Umbilical cord (tissue), 2 donors: ENCODE measurements at places on chromosomes 3 and 15.

GRCh38 chr15:100879061-100879463 is 569 bp upstream of the ALDH1A3 start:
- DNase-seq: no peak

DNA sequence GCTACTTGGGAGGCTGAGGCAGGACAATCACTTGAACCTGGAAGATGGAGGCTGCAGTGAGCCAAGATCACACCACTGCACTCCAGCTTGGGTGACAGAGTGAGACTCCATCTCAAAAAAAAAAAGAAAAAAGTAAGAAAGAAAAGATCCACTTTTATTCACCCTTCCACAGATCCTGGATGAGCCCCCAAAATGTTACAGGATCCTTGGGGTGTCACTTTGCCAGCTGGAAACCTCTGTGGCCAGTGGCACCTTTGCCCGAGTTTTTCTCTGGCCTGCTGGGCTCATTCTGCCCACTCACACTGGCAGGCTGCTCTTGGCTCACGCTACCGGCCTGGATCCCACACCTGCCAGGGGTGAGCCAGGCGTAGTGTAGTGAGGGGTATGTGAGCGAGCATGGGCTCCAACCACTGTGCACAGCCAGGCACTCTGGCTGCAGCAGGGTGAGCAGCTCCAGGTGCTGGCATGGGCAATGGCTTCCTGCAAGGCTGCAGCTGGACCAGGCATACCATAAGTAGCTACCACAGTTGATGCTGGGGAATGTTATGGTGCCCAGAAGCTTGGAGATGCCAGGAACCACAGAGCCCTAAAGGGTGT is 57.8 kb upstream of the C15orf39 start:
- no peak for DNase-seq

DNA sequence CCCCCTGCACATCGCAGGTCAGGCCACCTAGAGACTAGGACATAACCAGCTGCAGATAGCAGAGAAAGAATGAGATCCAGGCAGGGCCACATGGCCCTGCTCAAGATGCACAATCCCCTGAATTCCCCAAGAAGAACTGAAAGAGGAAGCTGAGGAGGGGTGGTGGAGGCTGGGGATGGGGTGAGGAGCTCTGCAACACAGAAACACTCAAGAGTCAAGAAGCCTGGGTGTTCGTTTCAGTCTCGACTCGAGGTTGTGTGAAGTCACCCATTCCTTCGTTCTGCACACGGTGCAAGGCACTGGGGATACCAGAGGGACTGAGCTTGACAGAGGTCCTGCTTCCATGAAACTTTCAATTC is 62.0 kb downstream of the TLE3 start:
- DNase-seq: no peak

- DNase-seq: no peak
Measured at GRCh38 chr3:144437989-144438388, 466.4 kb downstream of the DIPK2A start.

DNA sequence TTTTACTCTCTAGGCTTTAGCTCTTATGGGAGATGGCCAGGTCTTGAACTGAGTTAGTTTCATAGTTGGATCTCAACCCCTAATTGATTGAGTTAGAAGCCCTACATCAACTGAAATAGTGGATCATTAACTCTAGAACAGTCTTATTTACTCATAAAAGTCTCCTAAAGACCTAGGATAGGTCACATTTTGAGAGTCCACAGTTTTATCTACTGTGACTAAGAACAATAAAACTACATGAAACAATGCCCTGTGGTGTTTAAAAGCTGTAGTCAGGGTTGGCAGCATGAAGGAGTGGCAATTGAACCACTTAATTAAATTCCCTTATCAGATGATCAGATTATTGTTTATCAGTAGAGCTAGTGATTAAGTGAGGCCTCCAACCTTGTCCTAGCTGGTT is 22.2 kb upstream of the IDH2 start:
- no peak for DNase-seq

- DNase-seq: no peak
Measured at GRCh38 chr15:39578851-39579486, 1.9 kb upstream of the THBS1 start.

DNA sequence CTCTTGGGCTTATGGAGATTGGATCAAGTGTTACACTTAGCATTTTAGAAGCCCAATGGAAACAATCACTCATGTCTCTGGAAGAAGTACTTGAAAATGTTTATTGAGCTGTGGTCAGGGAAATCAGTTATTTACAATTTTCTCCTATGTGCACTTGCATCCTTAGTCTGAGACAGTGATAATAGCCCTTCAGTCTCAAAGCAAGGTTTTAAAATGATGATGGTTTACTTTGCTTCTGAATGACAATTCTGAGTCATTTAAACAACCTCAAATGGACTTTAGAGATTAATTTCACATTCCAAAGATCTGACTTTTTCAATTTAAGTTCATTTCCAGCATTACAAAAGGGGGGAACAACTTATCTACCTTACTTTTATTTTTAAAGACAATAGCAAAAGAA is 20.1 kb downstream of the TIPARP start:
- no peak for DNase-seq

DNA sequence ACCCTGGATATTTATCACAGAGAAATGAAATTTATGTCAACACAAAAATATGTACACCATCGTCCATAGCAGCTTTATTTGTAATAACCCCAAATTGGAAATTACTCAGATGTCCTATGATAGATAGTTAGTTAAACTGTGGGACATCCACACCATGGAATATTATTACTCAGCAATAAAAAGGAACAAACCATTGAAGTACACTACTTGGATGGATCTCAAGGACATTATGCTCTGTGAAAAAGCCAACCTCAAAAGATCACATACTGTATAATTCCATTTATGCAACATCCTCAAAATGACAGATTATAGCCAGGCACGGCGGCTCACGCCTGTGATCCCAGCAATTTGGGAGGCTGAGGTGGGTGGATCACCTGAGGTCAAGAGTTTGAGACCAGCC is 113.3 kb downstream of the PGPEP1L start:
- no peak for DNase-seq

DNA sequence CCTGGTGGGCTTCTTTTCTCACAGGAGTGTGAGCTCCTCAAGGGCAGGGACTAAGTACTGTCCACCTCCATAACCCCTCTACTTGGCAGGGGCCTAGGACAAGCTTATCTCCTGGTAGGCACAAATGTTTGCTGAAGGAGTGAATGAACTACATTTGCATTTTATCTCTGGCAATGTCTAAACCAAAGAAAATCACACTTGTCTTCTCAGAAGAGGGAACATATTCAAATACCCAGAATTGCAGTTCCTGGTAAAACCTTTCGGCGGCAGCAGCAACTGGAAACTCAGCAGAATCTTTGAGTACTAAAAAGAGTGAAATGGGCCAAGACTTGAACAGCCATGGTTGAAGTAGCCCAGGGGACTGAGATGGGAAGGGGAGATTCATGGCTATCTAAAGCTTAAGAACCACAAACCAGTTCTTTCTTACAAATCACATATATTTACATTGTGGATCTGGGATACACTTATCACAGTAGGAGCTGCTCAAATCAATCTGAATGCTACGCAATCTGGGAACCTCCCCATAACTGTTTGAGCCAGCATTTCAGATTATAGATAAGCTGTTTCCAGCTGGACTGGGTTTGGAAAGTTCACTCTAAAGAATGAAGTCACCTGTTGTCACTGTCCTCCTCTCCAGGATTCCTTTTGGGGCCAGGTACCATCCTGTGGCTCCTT is 18.7 kb upstream of the PTPN9 start:
- DNase-seq: no peak

GRCh38 chr3:40456279-40456939 is 730 bp upstream of the RPL14 start:
- no peak for DNase-seq

DNA sequence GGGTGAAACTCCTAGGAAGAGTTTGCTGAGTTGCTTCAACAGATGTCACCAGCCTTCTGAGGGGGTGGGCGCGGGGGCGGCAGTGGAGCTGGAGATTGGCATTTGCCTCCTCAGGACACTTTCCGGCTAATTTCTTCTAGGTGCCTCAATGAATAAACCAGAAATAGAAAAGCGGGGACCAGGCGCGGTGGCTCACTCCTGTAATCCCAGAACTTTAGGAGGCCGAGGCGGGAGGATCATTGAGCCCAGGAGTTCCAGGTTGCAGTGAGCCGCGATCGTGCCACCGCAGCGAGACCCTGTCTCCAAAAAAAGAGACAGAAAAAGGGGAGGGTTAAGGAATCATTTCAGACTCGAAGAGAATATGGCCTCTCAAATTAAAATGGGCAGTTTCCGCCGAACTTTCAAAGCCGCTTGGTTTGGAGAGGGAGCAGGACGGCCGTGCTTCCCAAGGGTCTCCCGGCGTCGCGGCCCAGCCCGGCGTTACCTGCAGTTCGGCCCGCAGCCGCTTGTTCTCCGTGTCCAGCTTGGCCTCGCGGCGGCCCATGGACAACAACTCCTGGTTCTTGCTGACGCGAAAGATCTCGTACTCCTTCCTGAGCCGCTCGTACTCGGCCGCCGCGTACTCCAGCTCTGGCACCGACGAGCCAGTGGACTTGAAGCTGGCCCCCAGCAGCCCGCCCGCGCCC is 587 bp downstream of the NPHP3 start:
- DNase-seq: no peak

- DNase-seq: no peak
Measured at GRCh38 chr3:70885636-70886035, 573.2 kb upstream of the MDFIC2 start.

DNA sequence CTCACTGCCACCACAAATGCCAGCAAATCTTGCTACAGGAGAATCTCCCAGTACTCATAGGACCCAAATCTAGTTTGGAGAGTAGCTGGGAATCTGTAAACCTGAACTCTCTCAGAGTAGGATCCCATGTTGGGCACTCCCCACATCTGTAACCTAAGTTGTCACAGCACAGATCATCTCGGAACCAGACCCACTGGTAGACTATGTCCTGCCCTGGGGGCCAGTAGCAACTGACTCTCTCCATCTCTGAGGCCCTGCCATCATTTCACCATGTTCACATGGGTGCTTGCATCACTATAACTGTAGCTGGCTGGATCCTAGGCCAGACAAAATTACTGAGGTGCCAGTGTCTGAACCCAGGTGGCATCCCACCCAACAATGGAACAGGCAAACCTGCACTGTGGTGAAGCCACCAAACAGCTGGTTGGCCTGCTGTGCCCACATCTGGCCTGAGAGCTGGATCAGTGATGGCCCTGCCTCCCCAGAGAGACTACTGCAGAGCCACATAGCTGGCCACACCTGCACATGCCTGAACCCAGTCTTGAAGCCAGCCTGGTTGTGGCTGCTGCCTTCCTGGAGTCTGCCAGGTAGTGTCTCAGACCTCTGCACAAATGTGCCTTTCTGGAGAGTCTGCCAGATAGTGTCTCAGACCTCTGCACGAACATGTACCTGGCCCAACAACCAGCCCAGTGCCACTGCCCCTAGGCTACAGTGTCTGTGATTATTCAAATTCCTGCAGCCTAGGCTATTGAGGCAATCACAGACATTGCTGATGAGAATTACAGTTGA is 82.0 kb downstream of the ISL2 start:
- no peak for DNase-seq

DNA sequence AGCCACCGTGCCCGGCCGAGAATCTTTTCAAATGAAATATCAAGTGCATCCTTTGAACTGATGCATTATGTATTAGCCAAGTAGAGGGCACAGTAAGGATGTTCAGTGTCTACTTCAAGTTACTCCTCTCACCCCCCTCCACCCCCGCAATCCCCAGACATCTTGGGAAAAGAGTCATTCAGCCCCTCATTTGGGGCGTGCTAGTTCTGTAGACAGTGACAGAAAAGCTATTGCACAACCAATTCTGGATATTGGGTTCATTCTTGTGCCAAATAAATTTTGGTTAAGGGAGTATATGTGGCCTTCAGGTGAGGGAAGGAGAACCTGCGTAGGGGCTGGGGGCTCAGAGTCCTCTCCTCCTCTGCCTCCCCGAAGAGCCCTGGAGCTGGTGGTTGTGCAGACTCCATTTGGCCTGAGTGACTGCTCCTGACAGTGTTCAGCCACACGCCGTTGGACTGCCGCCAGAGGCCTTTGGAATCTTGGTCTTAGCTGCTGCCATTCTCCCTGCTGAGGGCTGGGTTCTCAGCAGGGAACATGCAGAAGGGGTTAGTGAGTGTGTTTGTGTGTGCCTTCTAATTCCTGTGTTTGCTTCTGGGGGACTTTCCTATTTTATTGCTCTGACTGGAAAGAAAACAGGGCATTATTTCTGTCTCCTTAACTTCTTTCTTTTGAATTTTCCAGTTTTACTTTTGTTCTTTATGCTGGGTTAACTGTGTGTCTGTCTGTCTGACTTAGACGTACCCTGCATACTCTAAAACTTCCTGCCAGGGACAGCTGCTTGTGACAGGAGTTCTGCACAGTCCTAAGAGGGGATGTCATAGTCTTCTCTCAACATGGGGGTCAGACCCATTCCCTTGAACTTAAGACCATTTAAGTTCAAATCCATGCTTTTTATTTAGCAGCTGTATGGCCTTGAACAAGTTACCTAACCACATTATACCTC is 21.0 kb downstream of the RARB start:
- peak; percentile 92 for DNase-seq

- DNase-seq: no peak
Measured at GRCh38 chr15:65056868-65057548, 10.8 kb downstream of the RASL12 start.

DNA sequence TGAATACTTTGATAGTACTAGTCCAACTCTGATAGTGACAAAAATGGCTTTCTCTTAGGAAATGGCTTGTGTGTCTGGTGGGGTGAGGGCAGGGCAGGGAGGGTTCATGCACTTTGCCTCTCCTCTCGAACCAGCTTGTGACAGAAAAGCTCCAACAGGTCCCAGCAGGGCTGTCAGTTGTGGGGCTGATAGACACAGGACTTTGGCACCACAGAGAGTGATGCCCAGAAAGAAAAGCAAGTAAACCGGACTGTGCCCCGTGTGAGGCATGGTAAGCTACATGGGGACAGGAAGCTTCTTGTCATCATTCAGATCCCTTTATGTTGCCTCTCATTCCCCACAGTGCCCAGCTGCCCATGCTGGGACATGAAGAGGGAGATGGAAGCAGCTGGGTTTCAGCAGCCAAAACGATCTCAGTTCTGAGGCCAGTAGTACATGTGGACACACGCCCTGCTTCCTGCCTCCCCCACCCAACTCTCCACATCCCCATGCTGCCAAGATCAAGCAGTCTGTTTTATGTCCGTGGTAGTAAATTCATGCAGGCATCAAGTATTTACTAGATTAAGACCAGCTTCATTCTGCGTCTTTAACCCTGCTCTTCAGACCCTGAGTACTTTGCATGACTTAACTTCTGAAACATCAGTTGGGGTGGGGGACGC is 29.7 kb upstream of the LIPC start:
- DNase-seq: peak; percentile 97
